Right renal cortex interstitium (tissue), 3 donors: ENCODE measurements at places on chromosomes 2 and 18. TPM values are rescaled to one million over a fixed set of nuclear protein-coding genes. Genes with fewer than 3 reads are reported as not detected.
A peak's percentile ranks its signal among the peaks of the same experiment; 100 is the strongest.

- DNase-seq, result no peak
Observed at GRCh38 chr2:190837952-190838361, 42.7 kb upstream of the GLS start.

Gene ZDBF2
- 10.5 TPM for polyA plus RNA-seq

Gene UGT1A5
- not detected for polyA plus RNA-seq

DNA sequence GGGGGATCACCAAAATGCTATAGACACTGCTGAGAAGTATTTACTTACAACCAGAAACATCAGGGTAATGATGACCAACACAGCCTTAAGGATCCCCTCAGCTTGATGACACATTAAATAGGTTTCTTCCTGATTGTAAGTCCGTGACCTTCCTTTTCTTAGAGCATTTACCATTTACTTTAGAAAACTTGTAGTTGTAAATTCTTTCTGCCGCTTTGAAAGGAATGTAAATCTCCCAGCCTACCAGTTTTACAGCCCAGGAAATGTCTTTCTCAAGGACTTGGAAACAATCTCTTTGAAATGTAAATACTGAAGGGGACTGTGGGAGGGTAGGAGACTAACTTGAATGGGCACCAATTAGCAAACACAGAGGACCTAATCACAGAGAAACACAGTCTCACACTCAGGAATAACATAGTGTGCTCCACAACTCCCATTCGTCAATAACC, 278.6 kb downstream of the DSC3 start:
- DNase-seq, result peak; percentile 35

- DNase-seq, result no peak
Observed at GRCh38 chr18:31225668-31226067, 63.0 kb upstream of the DSC1 start.

Gene PGAP1
- polyA plus RNA-seq, result 28.7 TPM

GRCh38 chr18:28003451-28003850, 173.5 kb downstream of the CDH2 start:
- no peak for DNase-seq

Gene SEH1L
- polyA plus RNA-seq, result 41.5 TPM

Gene MC4R
- polyA plus RNA-seq, result 0.18 TPM

- no peak for DNase-seq
Observed at GRCh38 chr2:233764264-233764663, 4.2 kb downstream of the UGT1A1 start.

Gene CXCR1
- polyA plus RNA-seq, result not detected

GRCh38 chr2:20635675-20636584, 15.0 kb downstream of the HS1BP3 start:
- DNase-seq, result no peak

Gene SKA1
- 6.6 TPM for polyA plus RNA-seq

GRCh38 chr2:236295481-236295880, 31.3 kb upstream of the ASB18 start:
- DNase-seq, result no peak

Gene INHBB
- polyA plus RNA-seq, result 0.04 TPM

Gene CTIF
- 15.3 TPM for polyA plus RNA-seq

Gene CXCR2
- polyA plus RNA-seq, result 0.28 TPM

Gene TDRD15
- 0.06 TPM for polyA plus RNA-seq

Gene TMEM247
- not detected for polyA plus RNA-seq

DNA sequence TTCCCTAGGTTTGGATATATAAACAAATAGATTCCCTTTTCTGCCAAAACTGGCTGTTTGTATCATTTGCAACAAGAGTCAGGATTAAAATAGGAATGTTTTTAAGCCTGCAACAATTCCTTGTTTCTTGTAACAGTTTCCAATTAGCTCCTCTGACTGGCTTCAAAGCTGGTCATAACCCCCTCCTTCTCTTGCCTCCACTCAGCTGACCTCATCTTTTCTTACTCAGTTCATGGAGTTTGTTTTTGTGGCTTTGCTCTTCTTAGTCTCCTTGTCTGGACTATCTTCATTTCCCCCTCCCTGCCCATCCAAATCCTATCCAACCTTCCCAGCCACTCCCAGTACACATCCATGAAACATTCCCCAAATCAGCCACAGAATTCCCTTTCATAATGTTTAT, 14.3 kb upstream of the RAPH1 start:
- no peak for DNase-seq

DNA sequence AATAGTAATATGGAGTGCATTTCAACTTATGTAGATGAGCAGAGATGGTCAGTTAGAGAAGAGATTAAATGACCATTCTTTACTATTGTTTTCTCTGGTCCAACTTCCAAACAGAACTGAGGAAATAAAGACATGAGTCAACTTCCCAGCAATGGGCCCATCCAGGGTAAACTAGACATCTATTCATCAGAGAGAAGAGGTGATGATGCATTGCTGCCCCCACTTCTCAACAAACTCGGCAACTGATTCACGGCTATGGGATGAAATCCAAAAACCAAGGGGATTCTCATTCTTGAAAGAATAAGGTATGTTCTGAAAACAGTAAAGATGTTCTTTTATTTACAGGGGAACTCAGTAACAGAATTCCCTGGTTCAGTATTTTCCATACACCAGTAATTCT, 190.7 kb downstream of the RDH14 start:
- no peak for DNase-seq

DNA sequence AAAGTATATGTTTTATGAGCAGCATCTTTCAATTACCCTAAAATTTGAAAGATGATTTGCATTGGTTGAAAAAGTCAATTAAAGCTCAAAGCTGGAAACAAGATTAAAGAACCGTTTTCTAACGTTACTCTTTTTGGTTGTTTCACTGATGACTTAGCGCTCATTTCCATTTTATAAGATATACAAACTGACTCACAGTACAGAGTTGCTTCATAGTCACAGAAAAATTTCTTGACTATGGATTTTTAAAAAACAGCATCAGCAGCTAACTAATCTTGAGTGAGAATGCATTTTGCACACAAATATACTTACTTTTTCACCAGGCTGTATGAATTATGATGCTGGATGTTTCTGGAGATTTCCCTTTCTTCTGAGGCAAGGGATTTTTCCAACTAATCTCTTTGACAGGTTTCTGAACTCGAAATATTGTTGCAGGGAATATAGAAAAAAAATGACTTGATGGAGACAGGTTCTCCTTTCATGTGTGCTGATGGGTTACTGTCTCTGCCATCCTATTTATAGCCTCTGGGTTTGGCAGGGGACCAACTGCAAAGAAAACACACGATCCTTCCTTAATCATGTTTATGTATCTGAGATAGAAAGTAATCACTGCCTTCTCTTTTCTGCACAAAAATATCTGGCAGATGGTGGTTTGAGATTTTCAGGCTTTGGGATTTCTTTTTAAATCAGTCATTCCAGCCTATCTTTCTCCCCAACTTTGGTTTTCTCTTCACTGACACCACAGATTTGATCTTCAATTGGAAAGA, 129.4 kb upstream of the DAPL1 start:
- no peak for DNase-seq

- no peak for DNase-seq
Observed at GRCh38 chr2:215425021-215425782, 10.7 kb downstream of the FN1 start.

GRCh38 chr2:73291461-73292315, 1.7 kb downstream of the EGR4 start:
- no peak for DNase-seq

- DNase-seq, result no peak
Observed at GRCh38 chr18:42872838-42873237, 242.6 kb downstream of the RIT2 start.

Gene TOGARAM2
- polyA plus RNA-seq, result 0.86 TPM

DNA sequence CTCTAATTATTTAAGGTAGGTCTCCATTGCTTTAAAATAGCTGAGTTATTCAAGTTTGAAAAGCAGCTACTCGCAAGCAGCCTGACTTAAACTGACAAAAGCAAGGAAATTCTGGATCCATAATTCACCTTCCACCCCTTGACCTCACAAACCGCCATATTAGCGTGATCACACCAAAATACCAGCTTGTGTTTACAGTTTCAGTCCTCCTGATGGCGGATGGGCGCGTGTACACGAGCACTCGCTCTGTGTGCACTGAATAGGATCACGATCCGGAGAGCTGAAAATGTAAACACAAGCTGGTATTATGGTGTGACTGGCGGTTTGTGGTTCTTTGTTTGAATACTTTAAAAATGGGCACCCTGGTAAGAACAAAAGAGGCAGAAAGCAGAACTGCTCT, 42.4 kb upstream of the PSMD14 start:
- DNase-seq, result no peak

Gene ERBB4
- polyA plus RNA-seq, result 47.4 TPM

Gene HAT1
- 79.1 TPM for polyA plus RNA-seq

- DNase-seq, result no peak
Observed at GRCh38 chr2:51919395-51919794, 887.5 kb upstream of the NRXN1 start.

Gene ZNF396
- 7.0 TPM for polyA plus RNA-seq

Gene C2orf80
- polyA plus RNA-seq, result 0.21 TPM

Gene SEPTIN2
- 574 TPM for polyA plus RNA-seq

DNA sequence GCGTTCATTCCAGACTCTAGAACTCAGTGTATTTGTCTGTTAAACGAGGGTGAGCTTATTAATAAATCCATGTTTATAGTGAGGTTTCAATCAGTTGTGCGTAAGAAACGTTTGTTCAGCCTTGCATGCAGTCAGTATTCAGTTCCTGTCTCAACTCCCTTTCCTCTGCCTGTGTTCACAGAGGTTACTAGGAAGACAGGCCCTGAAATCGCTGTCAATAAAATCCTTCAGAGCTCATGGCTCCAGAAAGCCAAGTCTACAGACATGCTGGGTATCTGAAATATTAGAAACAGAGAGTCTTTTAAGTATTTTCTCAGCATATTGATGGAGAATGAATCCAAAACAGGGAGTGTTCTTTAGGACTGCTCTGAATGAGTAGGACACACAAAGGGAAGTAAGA, 75.4 kb downstream of the KLF7 start:
- DNase-seq, result no peak

GRCh38 chr2:224146356-224147160, 107.5 kb upstream of the SERPINE2 start:
- no peak for DNase-seq

- DNase-seq, result no peak
Observed at GRCh38 chr2:131042148-131042775, 51.0 kb downstream of the FAM168B start.

GRCh38 chr18:79755496-79756142, 42.1 kb upstream of the KCNG2 start:
- DNase-seq, result no peak

- no peak for DNase-seq
Observed at GRCh38 chr2:53424902-53425301, 342.7 kb upstream of the CHAC2 start.

DNA sequence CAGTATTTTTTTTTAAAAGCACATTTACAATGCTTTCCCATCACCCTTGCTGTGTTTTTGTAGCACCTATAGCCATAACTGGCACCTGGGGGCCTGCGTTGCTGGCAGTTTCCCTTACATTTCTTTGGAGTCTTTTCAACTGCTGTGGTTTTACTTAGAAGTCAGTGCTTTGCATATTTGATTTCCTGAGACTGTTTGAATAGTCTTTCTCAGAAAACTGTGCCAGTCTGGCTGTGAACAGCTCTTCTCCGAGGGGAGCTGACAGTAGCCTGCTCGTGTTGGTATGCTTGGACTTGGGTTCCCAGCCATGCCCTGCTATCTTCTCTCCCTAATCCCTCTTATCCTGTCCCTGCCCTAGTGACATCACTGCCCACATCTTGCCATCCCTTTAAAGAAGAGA, 81.5 kb downstream of the DPP4 start:
- DNase-seq, result no peak

- no peak for DNase-seq
Observed at GRCh38 chr2:85650456-85650855, 17.5 kb downstream of the SFTPB start.

Gene DTNA
- polyA plus RNA-seq, result 20.5 TPM

Gene CHRNG
- 1.1 TPM for polyA plus RNA-seq

GRCh38 chr2:188527141-188527540, 235.5 kb downstream of the GULP1 start:
- DNase-seq, result no peak

DNA sequence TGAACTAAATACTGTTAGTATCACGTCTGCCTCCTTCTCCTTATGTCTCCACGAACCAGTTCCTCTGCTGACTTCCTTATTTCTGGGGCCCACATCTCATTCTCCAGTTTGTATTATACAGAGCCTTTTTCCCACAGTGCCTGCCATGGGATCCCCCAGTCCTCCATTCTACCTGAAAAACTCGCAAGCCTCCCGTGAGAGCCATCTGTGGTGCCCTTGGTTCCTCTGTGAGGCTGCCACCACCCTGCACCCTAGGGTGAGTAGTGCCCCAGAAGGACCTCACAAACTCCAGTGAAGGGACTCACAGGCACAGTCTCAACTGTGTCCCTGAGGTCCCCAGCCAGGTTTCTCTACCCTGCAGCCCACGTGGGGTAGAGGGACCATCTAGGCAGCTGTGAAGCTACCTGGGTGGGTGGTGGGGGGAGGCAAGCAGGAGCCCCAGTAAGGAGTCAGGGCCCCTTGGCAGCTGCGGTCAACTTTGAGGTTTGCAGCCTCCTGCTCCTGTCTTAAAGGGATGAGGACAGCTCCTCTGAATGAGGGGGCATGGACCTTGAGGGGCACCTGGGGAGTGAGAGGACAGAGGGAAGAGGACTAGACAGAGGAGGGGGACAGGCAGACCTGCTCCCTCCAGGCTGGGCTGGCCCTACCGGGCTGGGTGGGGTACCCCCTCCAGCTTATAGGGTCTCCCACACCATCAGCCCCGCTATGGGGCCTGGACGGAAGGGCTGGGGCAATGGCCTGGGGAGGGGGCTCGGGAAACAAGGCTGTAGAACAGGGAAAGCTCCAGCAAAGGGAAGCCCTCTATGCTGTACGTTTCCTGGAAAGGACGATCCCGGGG, 1.0 kb downstream of the PSTPIP2 start:
- no peak for DNase-seq
